ENCODE measurements at places on chromosomes 13 and 19. TPM values are rescaled to one million over a fixed set of nuclear protein-coding genes. Genes with fewer than 3 reads are reported as not detected.

GRCh38 chr19:2012941-2013682, 2.4 kb downstream of the BTBD2 start:
- no peak for DNase-seq

The MATK gene
- polyA plus RNA-seq = 1.6 TPM

DNA sequence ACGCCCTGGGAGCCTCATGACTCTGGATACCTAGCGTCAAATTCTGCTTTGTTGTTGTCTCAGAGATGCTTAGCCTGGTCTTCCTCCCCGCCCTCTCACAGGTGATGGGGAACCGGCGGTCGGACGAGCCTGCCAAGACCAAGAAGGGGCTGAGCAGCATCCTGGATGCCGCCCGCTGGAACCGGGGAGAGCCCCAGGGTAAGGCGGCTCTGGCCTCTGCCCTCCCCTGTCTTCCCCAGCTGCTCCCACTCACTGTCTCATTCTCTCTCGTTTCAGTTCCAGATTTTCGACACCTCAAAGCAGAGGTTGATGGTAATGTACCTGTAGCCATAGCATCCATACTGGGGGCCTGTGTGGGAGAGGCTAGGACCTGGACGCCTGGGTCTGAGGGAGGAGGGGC, 11.4 kb downstream of the ARHGEF1 start:
- DNase-seq = no peak

GRCh38 chr19:29516358-29516725, 9.5 kb upstream of the VSTM2B start:
- DNase-seq = no peak

The CALR gene
- polyA plus RNA-seq = 942 TPM

- no peak for DNase-seq
Observed at GRCh38 chr13:85544756-85545155, 254.5 kb downstream of the SLITRK6 start.

DNA sequence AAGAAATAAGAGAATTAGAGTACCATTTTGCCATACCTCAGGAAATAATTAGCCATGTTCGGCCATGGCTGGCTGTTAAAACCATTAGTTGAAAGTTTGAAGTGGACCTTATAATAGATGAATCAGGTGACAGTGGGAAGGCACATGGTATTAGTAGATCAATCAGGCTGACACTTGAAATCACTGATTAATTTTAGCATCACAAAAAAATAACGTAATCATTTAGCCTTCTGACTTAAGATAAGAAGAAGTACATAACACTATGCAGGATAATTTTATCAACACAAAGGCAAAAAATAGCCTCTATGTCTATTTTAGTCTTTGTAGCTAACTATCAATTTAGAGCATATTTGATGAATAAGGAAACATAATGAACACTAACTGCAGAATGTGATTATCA, 615.5 kb downstream of the PCDH17 start:
- no peak for DNase-seq

The PCDH20 gene
- 10.0 TPM for polyA plus RNA-seq

DNA sequence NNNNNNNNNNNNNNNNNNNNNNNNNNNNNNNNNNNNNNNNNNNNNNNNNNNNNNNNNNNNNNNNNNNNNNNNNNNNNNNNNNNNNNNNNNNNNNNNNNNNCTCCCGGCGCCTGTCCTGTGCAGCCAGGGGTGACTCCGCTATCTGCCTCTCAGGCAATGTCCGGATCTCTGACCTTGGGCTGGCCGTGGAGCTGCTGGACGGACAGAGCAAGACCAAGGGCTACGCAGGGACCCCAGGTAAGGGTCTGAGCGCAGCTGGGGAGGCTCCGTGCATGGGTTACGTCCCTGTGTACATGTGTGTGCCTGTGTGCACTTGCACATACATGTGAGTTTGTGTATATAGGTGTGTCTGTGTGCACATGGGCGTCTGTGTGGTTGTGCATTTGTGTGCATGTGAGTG, 36.1 kb upstream of the TMEM255B start:
- no peak for DNase-seq

DNA sequence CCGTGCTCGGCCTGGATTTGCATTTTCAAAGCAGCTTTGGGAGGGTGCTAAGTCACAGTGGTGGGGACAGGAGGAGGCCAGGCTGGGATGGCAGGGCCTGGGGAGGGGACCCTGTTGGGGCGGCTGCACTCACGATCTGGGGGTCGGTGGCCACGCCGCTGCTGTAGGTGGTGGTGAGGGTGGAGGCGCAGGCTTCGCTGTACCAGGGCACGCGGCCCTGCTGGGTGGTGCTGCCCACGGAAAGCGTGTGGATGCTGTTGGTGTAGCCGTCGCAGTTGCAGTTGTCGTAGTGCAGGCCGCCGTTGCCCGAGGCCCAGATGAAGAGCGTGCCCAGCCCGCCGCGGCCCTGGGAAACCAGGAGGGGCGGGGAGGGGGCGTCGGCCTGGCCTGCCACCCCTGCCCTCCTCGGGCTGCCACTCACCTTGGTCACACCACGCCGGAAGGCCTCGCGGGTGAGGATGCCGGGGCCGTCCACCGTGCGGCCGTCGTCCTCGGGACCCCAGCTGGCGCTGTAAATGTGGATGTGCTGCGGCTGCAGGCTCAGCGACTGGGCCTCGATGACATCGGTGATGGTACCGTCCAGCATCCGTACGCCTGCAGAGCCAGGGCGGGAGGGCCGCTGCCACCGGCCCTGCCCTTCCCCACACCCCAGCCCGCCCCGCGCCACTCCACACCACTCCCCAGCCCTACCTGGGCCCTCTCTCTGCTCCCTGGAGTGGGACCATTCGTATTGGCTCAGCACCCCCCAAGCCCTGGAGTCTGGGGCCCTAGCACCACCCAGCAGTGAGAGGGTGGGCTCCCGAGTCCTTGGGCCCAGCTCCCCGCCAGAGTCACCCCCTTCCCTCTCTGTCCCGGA, 3.2 kb downstream of the PCSK4 start:
- no peak for DNase-seq

- no peak for DNase-seq
Observed at GRCh38 chr19:48686088-48686487, 9.7 kb upstream of the FUT2 start.

DNA sequence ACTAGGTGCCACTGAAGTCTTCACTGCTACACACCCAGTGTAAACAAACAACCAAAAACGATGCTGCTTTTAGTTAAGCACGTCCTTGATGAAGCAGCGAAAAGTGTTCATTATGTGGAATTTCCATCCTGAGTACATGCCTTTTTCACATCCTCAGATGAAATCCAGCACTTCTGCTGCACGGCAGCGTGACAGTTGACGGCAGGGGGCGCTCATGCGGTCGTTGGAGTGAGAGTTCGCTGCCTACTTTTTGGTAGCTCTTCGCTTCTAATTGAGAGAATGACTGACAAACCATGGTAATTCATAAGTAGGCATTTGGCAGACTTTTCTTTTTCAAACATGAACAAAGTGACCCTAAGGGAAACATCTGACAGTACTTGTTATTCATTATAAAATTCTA, 1124.9 kb downstream of the EFNB2 start:
- no peak for DNase-seq

DNA sequence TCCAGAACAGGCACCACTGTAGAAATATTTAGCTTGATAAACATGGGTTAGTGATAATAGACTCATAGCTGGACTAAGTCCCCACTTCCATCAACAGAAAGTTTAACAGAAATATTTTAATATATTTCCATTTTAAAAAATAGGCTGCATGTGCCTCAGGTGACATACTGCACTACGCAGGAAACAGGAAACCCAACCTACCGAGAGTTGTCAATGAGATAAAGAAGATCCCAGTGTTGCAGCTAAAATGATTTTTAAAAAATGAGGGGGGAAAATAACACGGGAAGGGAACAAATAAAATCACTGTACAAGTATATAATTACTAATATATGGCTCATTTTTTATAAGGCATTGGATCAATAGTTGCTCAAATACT, 154.8 kb downstream of the TBC1D4 start:
- no peak for DNase-seq

GRCh38 chr13:41938918-41939317, 22.0 kb downstream of the VWA8 start:
- DNase-seq = no peak

DNA sequence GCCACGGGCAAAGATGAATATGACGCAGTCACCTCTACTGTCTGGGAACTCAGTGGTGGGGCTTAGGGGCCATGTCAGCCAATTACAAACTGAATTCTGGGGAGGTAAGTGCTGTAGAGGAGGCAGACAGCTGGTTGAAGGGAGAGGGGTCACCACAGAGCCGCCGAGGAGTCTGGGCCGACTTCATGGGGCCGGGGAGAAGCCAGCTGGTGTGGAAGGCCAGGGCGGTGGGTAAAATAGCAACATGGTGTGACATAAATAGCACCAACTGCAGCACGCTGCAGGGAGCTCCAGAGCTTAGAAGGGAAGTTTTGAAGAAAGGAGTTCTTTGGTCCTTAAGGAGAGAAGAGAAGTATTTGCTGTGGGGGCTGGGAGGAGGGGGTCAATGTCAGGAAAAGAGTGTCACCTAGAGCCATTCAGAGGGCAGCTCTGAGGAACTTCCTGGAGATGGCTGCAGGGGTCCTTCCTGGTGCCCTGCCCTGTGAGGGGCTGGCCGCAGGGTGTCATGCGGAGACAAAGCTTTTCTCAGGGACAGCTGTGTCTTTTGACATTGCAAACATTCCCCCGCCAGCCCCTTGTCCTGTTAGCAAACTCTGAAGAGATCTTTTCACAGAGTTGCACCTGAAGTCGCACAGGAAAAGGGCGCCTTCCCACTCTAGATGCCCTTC, 6.4 kb downstream of the METTL21C start:
- no peak for DNase-seq

DNA sequence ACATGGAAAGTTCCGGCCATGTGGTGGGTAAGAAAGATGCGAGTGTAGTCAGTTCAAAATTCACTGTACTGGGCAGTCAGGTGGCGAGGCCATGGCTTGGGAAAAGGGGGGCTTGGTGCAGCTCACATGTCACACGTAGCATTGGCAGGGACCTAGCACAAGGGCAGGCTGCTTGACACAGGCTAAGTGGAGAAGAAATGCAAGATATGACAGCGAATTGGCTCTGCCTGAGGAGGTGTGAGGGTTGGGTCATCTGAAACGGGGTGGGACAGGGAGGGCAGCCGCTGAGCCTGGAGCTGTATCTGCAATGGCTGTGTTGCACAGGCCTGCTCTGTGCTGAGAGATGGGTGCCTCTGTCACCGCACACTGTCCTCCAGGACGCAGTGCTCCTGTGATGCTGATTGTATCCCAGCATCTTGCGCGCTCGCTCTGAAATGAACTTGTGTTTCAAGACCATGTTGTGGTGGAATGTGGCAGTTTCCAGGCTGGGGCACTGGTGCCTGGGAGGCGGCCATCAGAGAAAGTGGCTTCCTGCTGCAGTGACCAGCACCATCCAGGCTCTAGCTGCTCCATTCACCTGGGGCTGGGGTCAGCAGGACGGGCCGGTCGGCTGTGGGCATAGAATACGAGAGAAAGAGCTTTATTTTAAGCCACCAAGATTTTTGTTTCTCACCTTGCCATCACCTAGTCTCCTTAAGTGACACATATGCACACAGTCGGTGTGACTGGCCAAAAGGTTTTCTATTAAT, 70.3 kb downstream of the TEX29 start:
- no peak for DNase-seq

DNA sequence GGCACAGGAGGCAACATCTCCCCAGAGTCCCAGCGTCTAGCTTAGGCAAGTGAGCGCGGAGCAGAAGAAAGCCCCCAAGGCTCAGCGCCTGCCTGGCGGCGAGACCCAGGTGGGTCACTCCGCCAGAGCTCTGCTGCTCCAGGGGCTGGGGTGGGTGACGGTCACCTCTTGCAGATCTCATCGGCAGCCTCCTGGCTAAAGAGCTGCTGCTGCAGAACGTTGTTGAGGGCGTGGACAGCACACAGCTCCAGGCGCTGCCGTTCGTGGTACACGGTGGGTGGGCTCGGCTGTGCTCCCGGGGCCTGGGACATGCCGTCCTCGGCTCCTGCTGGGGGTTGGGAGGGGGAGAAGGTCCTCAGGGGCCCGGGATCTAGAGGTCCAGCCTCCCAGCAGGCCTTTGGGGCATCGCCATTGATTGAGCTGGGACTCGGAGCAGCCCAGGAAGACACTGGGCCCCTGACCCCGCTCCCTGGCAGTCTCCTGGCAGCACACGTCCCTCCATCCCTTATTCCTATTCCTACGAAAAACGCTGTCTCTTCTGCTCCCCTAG, 795 bp downstream of the JOSD2 start:
- DNase-seq = no peak

DNA sequence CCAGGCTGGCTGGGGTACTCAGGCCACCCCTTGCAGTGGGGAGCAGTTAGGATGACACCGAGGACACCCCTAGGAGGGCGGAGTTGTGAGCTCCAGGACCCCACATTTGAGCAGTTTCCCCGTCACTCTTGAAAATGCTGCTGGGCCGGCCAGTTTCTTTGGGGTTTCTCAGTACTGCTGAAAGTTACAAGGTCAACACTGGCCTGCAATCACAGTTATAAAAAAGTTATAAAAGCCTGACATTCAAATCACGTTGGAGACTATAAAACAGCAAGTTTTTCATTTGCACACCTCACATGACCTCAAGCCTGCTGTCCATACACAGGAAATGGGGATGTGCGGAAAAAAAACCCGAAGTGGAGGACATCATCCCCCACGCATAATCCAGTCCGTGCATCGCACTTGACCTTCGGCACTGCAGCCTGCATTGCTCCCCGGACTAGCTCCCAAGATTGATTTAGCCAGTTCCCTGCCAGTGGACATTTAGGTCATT, 27.0 kb downstream of the DNM2 start:
- DNase-seq = no peak
